ENCODE measurements at places on chromosomes 6 and 20. TPM values are rescaled to one million over a fixed set of nuclear protein-coding genes. Genes with fewer than 3 reads are reported as not detected.

RNF144B gene
- total RNA-seq, result 96.8 TPM

GCNT2 gene
- 21.6 TPM for total RNA-seq

PPP1R18 gene
- 63.9 TPM for total RNA-seq

GMPR gene
- total RNA-seq, result 16.6 TPM

HLA-DQA2 gene
- 1.8 TPM for total RNA-seq

EMILIN3 gene
- 1.7 TPM for total RNA-seq

SALL4 gene
- 3.8 TPM for total RNA-seq

GFOD1 gene
- total RNA-seq, result 22.8 TPM

PXDC1 gene
- 49.5 TPM for total RNA-seq

SYNCRIP gene
- 84.5 TPM for total RNA-seq

CARMIL1 gene
- 36.5 TPM for total RNA-seq

REM1 gene
- total RNA-seq, result 1.7 TPM

Data from lung (tissue), 17 donors.